ENCODE measurements at places on chromosomes 5 and 9. TPM values are rescaled to one million over a fixed set of nuclear protein-coding genes. Genes with fewer than 3 reads are reported as not detected.

ANKDD1B gene
- 1.6 TPM for total RNA-seq

RASGRF2 gene
- total RNA-seq = 26.3 TPM

SLC46A2 gene
- total RNA-seq = not detected

IFNB1 gene
- total RNA-seq = 0.61 TPM

HOMER1 gene
- total RNA-seq = 32.5 TPM

SPINK1 gene
- total RNA-seq = 444 TPM

IL33 gene
- 1.9 TPM for total RNA-seq

EPB41L4A gene
- 27.6 TPM for total RNA-seq

BNC2 gene
- total RNA-seq = not detected

C9orf153 gene
- not detected for total RNA-seq

ENG gene
- total RNA-seq = 0.32 TPM

DNA sequence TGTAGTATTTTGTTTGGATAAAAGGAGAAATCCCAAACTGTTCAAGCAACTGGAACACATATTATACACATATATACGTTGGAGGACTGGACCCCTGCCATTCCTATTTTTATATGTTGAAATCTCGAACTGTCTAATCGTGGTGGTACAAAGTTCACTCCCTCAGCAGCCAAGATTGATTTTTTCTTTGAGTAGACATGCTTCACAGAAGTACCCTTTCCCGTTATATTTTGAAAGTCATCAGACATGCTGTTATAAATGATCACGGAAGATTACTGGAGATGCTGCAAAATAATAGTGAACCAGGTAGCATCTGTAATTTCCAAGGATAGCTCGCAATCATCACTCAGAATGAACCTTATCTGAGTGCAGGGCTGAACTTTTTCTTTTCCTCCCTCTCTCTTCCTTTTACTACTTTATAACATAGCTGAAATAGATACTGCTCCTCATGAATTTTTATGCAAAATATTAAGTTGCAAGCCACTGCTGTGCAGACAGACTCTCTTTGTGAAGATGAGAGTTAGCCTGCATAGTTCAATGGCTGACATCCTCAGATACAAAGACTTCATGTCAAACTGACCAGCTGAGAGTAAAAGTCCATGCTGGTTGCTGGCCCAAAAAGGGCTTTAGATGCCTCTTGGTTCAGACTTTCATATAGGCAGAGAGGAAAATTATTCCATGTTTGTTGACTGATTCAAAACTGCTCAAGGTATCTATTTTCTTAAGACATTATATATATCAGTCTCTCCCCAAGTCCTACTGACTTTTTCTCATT, 451.9 kb downstream of the TMEM38B start:
- peaks cover 30% of the 10 kb centered on the region for H3K27me3 ChIP-seq
- DNase-seq = no peak
- no peaks in the 10 kb centered on the region for H3K36me3 ChIP-seq
- no peak overlapping the region for H3K4me3 ChIP-seq
- H3K27ac ChIP-seq = no peak overlapping the region
- no peaks in the 10 kb centered on the region for H3K4me1 ChIP-seq

DNA sequence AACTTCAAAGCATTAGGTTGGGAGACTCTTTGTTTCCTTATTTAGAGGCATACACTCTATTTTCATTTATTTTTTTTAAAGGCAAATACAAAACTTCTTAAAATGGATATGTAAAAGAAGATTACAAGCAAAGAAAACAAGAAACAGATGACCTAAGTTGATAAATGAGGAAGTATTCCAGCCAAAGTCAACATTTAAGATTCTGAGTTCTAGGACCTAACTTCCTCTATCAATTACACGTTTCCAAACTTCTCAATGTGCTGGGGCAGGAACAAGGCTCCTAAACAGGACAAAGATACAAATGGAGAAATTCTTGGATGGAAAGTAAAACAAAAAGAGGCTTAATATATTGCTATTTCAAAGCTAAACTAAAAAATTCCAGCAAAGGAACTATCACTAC, 89.5 kb downstream of the TLE1 start:
- no peak overlapping the region for H3K27ac ChIP-seq
- H3K36me3 ChIP-seq = peaks cover 17% of the 10 kb centered on the region
- no peaks in the 10 kb centered on the region for H3K27me3 ChIP-seq
- no peak for DNase-seq
- peaks cover 23% of the 10 kb centered on the region for H3K4me1 ChIP-seq

- no peak overlapping the region for H3K4me3 ChIP-seq
- no peak overlapping the region for H3K27ac ChIP-seq
- no peaks in the 10 kb centered on the region for H3K36me3 ChIP-seq
- peaks cover 72% of the 10 kb centered on the region for H3K27me3 ChIP-seq
- H3K4me1 ChIP-seq = no peaks in the 10 kb centered on the region
Measured at GRCh38 chr5:180637962-180638680, 11.3 kb downstream of the FLT4 start.

DNA sequence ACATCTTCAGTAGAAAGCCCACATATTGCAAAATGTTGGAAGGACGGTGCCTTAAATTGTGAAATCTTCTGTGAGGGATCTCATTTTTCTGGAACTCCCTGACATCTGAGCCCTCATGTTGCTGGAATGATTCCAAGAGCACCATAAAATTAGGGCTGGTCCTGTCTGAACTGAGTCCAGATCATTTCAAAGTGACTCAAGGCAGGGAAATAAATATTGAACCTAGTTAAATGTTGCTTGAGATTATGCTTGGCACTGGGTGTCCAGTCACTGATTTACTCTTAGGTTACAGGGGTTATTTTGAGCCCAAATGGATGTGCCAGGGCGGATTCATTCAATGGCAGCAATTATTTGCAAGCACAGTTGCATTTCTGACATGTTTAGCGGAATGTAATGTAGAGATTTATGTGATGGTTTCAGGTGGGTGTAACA, 437.0 kb downstream of the PIK3R1 start:
- no peaks in the 10 kb centered on the region for H3K36me3 ChIP-seq
- H3K4me3 ChIP-seq = no peak overlapping the region
- H3K27ac ChIP-seq = no peak overlapping the region
- DNase-seq = no peak
- peaks cover 8% of the 10 kb centered on the region for H3K4me1 ChIP-seq

DNA sequence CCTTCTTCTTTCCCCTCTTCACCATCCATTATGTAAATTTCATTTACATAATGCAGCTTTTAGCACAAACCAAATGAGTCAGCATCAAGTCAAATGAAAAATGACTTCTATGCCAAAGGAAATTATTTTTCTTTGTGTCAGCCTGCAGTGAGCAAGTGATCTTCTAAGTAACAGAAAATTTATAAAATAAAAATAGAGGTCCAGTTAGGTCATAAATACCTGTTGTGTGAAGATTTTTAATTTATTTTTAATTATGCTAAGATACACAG, 16.7 kb upstream of the THG1L start:
- no peaks in the 10 kb centered on the region for H3K4me1 ChIP-seq
- no peak overlapping the region for H3K27ac ChIP-seq
- H3K4me3 ChIP-seq = no peak overlapping the region
- no peaks in the 10 kb centered on the region for H3K27me3 ChIP-seq
- H3K36me3 ChIP-seq = no peaks in the 10 kb centered on the region

GRCh38 chr9:23567516-23568165, 258.4 kb downstream of the ELAVL2 start:
- H3K4me3 ChIP-seq = no peak overlapping the region
- H3K36me3 ChIP-seq = no peaks in the 10 kb centered on the region
- H3K27me3 ChIP-seq = no peaks in the 10 kb centered on the region

DNA sequence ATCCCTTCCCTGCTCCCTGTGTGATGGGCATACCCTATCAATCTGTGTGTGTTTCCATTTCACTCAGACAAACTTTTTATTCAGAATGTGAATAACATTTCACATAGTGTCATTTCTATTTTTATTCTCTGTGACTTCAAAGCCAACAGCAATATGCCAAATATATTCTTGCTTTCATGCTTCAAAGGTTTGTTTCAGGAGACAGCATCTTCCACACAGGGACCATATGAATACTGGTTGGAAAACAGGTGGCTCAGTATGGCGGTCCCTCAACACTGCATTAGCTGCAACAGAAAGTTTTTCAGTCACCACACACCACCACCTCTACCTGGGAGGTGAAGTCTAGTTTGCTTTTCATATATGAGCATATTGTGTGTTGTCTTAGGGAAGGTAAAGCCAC, 111.0 kb upstream of the PTPN3 start:
- H3K27ac ChIP-seq = no peak overlapping the region
- no peak overlapping the region for H3K4me3 ChIP-seq
- no peaks in the 10 kb centered on the region for H3K36me3 ChIP-seq

DNA sequence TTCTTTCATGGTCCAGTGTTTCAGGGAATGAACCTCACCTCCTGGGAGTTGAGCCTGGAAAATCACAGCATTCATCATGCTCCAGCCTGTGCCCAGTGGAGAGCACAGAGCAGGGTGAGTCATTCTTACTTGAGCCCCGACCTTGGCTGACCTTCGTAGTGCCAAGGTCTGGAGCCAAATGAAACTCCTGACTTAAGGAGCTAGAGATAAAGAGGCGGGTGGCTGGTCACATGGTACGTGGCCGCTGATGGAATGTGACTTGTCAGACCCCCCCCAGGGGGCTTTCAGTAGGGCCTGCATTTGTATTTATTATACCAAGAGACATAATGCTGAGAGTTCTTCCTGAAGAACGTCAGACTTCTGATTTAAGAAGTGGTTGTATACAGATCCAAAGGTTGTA, 15.0 kb upstream of the PIP5K1B start:
- peaks cover 21% of the 10 kb centered on the region for H3K4me1 ChIP-seq
- no peak overlapping the region for H3K27ac ChIP-seq
- H3K27me3 ChIP-seq = no peaks in the 10 kb centered on the region
- no peak overlapping the region for H3K4me3 ChIP-seq
- no peaks in the 10 kb centered on the region for H3K36me3 ChIP-seq

GRCh38 chr9:131630205-131630831, 85.0 kb downstream of the PRRT1B start:
- peaks cover 11% of the 10 kb centered on the region for H3K36me3 ChIP-seq
- H3K4me1 ChIP-seq = no peaks in the 10 kb centered on the region
- no peaks in the 10 kb centered on the region for H3K27me3 ChIP-seq
- no peak for DNase-seq
- H3K27ac ChIP-seq = no peak overlapping the region
- no peak overlapping the region for H3K4me3 ChIP-seq

DNA sequence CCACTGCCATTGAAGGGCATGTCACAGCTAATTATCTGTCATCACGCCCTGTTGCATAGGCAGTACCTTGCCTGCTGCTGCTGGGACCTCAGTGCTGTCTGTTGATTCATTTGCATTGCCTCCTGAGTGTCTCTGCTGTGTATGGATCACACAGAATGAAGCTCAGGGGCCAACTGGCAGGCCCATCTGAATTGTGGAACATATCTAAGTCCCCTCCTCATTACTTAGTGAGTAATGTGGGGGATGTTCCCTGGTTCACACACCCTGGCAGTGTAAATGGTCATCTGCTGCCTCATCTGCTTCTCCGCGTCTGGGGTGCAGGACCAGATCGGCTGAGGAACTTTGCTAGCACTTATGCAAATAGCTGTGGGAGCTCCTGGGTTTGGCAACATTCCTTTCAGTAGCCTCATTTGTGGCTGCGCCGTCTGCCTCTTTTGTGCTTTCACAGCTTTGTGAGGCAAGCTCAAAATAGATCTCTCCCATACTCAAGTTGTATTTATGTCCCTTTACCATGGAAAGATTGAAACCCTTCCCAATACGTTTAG, 25.4 kb downstream of the TYRP1 start:
- no peak for DNase-seq
- H3K4me3 ChIP-seq = no peak overlapping the region
- no peak overlapping the region for H3K27ac ChIP-seq
- no peaks in the 10 kb centered on the region for H3K27me3 ChIP-seq
- peaks cover 29% of the 10 kb centered on the region for H3K4me1 ChIP-seq

DNA sequence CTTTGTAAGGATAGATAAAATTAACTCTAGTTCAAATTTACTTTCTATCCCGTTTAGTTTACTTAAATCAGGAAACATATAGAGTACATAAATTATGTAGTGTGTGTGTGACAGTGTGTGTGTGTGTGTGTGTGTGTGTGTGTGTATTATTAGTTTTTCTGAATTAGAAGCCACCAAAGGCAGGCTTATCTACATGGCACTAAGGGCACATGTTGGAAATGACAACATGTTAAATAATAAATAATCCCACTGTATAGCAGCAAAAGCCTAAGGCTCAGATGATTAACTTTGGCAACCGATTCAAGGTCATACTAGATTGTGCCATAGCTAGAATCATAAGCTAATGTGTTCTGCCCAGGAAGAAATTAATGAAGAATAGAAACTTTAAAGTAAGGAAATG, 54.6 kb downstream of the MEGF9 start:
- no peaks in the 10 kb centered on the region for H3K36me3 ChIP-seq
- no peak overlapping the region for H3K4me3 ChIP-seq
- no peaks in the 10 kb centered on the region for H3K4me1 ChIP-seq
- no peak for DNase-seq
- no peak overlapping the region for H3K27ac ChIP-seq
- no peaks in the 10 kb centered on the region for H3K27me3 ChIP-seq

DNA sequence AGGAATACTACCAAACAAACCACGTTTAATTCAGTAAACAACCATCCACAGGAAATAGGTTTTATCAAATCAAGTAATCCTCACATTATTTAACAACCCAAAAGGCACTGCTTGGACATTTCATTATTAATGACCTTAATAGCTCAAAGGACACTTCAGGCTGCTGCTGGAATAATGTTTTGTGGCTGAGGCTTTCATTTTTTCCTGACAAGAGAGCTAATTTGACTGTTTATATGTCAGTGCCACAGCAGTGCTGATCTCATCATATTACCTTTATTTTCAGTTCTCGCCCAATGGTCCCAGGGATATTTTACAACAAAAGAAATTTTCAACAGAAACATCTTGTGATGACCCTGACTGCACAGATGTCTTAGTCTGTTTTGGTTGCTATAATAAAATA, 589.8 kb upstream of the GRAMD2B start:
- H3K27me3 ChIP-seq = no peaks in the 10 kb centered on the region
- no peaks in the 10 kb centered on the region for H3K36me3 ChIP-seq
- no peak overlapping the region for H3K27ac ChIP-seq
- H3K4me1 ChIP-seq = peaks cover 9% of the 10 kb centered on the region

DNA sequence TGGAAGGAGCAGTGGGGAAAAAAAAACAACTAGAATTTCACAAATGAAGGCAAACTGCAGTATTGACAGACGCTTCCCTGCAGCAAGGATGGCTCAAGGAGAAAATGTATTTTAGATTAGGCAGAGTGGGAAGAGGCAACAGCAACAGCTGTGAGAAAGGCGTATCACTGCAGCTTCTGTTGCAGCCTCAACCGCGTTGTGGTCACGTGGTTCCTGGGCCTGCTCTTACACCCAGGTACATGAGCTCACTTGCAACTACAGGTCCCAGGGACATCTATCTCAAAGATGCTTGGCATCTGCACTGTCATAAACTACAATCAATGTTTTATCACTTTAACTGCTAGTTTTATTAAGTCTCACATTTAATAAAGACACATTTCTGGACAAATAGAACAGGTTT, 36.0 kb upstream of the GOLM1 start:
- no peak overlapping the region for H3K27ac ChIP-seq
- H3K36me3 ChIP-seq = no peaks in the 10 kb centered on the region
- H3K4me3 ChIP-seq = no peak overlapping the region
- peaks cover 20% of the 10 kb centered on the region for H3K4me1 ChIP-seq
- DNase-seq = no peak
- no peaks in the 10 kb centered on the region for H3K27me3 ChIP-seq

Measured in Calu3 (cell line).